AG20443 (cell line): ENCODE measurements at places on chromosomes 16 and 17.

DNA sequence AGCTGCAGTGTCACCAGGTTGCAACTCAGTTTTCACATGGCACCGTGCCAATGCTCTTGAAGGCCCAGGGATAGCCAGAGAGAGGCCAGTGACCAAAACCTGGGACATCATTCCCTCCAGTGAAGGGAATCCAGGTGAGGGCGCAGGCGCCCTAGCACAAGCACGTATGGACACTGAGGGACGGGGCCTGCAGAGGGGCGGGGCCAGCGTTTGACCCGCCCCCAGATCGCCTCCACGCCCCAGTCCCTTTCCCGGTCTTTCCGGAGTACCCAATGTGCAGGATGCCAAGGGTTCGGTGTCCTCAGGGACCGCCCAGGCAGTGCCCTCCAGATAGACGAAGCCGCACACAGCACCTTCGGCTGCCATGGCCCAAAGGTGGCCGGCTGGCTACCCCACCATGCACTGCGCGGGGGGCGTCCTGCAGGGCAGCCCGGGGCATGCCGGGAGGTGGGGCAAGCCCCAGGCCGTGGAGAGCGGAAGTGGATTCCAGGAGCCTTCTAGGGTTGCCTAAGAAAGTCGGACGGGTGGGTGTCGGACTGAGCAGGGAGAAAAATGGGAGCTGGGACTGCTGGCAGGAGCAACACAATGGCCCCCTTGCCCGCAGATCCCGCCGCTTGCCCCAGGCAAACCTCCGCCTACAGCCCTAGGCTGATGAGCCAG is 4.6 kb downstream of the SLC12A4 start:
- DNase-seq, result no peak

- DNase-seq, result no peak
Observed at GRCh38 chr17:77054936-77055335, 85.8 kb upstream of the SEC14L1 start.

DNA sequence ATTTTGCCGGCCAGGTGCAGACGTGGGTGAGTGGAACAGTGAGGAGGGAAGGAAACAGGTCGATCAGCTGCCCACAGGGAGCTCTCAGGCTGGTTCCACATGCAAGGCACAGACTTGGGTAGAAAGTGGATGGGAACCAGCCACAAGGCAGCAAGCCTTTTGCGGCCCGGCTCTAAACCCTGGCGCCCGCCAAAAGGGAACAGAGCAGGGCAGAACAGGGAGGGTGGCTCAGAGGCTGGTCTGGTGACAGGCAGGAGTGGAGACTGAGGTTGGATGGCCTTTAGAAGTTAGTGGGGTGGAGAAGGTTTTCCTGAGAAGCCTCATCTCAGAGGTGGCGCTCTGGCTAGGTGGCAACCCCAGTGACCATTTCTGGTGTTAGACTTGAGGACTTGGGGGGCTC is 10.4 kb downstream of the LLGL2 start:
- DNase-seq, result no peak

- DNase-seq, result no peak
Observed at GRCh38 chr17:49390548-49391324, 23.9 kb downstream of the PHB1 start.

- peak; percentile 87 for DNase-seq
Observed at GRCh38 chr17:7329997-7330637, 982 bp upstream of the NEURL4 start.

- no peak for DNase-seq
Observed at GRCh38 chr16:72024862-72025382, 16.4 kb downstream of the DHODH start.

- DNase-seq, result no peak
Observed at GRCh38 chr17:72677108-72677507, 415.4 kb downstream of the SLC39A11 start.

DNA sequence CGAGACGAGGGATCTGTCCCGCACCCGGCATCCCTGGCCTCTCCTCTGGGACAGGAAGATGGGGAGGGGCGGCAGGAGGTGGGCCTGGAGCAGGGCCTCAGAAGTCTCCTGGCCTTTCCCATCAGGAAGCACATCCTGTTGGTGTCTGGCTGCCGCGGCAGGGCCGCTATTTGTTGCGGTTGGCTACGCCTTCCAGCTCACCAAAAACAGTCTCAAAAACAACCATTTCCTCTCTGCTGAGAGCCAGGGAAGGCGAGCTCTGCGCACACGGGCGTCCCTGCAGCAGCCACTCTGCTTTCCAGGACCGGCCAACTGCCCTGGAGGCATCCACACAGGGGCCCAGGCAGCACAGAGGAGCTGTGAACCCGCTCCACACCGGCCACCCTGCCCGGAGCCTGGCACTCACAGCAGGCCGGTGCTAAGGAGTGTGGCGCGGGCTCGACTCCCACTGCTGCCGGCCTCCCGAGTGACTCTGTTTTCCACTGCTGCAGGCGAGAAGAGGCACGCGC is at the start of gene TMEM204:
Gene TMEM204 (plus strand): TSS at position 224 of the 509 bp plus-strand sequence. CDS start 610 bp downstream, outside the sequence.
- peak; percentile 87 for DNase-seq

GRCh38 chr16:3640632-3641501 is 13.6 kb upstream of the DNASE1 start:
- DNase-seq, result no peak

- no peak for DNase-seq
Observed at GRCh38 chr17:7046127-7046724, 2.3 kb upstream of the SLC16A11 start.

DNA sequence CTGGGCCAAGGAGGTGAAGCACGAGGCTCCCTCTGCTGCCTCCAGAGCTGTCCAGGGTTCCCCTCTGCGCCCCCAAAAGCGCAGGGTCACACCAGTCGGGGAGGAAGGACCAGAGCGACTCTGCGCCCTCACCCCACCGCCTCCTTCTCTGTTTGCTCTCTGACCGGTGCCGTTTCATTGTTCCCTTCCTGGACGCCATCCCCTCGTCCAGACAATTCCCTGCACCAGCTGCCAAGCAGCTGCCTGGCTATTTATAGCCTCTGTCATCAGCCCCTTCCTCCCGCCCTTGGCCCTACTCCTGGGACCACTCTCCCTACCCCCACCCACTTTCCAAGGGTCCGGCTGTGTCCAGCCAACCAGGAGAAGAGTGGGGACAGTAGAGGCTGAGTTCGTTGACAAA is 68.8 kb upstream of the CREBBP start:
- no peak for DNase-seq

DNA sequence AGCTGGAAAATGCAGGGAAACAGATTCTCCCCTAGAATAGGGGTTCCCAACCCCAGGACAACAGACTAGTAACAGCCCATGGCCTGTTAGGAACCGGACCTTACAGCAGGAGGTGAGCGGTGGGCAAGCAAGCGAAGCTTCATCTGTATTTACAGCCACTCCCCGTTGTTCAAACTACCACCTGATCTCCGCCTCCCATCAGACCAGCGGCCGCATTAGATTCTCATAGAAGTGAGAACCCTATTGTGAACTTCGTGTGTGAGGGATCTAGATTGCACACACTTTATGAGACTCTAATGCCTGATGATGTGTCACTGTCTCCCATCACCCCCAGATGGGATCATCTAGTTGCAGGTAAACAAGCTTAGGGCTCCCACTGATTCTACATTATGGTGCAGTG is 3.5 kb downstream of the CD300LB start:
- peak; percentile 3 for DNase-seq

DNA sequence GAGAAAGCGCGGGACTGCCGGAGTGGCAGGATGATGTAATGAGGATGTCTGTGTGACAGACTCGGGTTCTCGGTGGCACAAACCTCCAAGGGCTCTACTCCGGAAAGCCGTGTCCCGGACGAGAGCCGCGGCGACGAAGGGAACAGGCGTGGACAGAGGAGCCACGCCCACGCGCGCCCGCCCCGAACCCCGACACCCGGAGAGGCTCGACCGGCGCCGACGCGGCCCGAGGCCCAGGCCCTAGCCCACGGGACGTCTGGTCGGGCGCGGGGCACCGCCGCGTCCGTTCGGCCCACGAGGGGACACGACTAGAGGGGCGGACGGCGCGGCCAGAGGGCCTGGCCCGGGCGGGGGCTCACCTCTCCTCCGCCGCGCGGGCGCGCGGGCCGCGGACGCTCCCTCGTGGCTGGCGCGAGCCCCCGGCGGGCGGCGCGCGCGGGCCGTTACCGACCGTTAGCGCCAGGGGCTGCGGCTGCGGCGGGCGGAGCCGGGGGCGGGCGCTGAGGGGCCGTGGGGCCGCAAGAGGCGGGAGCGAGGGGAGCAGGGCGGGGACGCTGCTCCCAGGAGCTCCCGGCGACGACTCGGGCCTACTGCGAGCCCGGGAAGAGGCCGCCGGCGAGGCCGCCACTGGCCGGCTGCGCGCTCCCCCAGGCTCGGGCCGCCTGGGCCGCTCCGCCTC is 2.1 kb upstream of the IRX5 start:
- peak; percentile 60 for DNase-seq

DNA sequence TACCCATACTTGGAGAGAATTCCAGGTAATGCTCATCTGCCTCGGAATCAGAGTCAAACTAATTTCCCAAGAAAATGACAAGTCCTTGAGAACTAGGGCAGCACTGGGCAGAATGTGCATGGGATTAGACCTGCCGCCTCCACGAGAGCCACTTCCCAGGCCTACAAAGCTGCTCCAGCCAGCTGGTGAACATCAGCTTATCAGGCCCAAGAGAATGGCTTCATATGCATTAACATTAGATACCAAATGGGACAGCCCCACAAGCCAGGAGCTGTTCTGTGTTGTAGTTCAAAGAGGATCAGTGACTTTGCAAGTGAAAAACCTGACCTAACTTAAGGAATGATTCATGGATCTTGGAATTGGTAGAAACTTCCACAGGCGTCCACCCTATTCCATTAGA is 203.3 kb downstream of the CYLD start:
- no peak for DNase-seq

GRCh38 chr17:2361010-2361760 is 23.9 kb downstream of the SGSM2 start:
- DNase-seq, result no peak

- DNase-seq, result no peak
Observed at GRCh38 chr16:74679983-74680382, 13.3 kb upstream of the RFWD3 start.

- DNase-seq, result peak; percentile 31
Observed at GRCh38 chr16:12097523-12098428, 121.2 kb downstream of the SNX29 start.

- no peak for DNase-seq
Observed at GRCh38 chr17:76586741-76587487, 1.3 kb upstream of the ST6GALNAC2 start.

GRCh38 chr17:55794725-55795482 is 44.1 kb downstream of the PCTP start:
- DNase-seq, result no peak

DNA sequence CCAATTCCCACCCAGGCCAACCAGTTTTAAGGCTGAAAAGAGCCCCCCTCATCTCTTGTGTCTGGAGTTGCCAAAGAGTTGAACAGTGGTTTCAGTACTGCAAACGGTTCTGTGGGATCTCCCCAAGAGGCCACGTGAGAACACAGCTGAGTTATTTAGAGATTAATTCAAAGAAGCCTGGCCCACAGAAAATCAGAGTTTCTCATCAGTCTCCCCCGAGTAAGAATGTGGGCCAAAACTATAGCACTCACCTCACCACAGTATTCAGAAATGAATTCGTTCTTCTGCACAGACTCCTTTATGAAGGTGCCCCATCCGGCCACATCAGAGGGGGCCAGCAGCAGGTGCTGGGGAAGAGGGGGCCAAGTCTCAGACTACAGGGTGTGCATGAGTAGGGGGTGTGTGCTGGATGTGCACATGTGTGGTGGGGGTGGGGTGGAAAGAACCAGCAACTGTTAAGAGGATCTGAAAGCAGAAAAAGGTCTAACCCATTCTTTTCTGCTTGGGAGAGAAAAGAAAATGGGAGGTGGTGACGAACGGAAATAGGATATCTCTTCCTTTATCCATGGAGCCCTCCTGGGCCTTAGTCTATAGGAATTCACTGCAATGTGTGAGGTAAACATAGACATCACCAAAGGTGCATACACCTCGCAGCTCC is 22.6 kb downstream of the CNTNAP1 start:
- DNase-seq, result no peak

DNA sequence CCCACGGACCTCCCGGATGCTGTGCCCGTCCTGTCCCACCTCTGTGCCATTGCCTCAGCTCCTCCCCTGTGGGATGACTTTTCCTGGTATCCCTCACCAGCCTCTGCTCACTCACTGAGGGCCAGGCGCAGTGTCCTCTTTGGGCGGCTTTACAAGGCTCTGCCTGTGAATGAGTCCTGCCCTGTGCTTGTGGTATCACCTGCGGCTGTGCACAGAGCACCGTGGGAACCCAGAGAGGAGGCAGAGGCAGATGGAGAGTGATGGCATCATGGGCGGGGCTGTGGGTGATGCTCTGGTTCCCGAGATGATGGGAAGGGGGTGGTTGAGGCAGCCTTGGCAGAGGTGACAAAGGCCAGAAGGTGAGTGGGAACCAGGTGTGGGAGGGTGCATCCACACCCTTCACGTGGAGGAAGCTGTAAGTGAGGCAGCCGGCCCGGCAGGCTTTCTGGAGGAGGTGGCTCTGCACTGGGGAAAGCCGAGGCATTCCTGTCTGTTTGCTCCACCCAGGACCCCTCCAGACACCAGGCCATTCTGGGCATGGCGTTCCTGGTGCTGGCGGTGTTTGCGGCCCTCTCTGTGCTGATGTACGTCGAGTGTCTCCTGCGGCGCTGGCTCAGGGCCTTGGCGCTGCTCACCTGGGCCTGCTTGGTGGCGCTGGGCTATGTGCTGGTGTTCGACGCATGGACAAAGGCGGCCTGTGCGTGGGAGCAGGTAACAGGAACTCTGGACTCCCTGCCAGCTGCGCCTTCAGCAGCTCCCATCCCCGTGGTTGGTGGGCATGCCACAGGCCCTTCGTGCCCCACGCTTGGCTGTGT is 23.8 kb downstream of the ADCY7 start:
- no peak for DNase-seq

GRCh38 chr16:11990702-11991390 is 14.3 kb downstream of the SNX29 start:
- DNase-seq, result no peak

DNA sequence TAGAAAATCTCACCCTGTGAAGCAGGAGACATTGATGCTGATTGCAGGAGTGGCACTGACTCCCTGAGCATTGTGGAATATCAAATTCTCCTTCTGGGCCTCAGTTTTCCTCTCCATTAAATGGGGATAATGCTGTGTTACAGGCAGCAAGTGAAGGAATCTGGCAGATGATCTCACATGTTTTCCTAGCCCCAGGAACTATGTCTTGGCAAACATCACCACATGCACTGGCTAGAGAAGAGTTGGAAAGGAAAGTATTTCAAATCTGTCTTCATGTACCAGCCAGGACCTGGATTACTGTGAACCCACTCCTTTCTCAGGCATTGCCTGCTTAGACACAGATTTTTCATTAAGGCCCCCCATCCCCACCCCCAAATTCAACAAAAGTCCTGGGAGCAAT is 13.6 kb upstream of the CCL8 start:
- no peak for DNase-seq

DNA sequence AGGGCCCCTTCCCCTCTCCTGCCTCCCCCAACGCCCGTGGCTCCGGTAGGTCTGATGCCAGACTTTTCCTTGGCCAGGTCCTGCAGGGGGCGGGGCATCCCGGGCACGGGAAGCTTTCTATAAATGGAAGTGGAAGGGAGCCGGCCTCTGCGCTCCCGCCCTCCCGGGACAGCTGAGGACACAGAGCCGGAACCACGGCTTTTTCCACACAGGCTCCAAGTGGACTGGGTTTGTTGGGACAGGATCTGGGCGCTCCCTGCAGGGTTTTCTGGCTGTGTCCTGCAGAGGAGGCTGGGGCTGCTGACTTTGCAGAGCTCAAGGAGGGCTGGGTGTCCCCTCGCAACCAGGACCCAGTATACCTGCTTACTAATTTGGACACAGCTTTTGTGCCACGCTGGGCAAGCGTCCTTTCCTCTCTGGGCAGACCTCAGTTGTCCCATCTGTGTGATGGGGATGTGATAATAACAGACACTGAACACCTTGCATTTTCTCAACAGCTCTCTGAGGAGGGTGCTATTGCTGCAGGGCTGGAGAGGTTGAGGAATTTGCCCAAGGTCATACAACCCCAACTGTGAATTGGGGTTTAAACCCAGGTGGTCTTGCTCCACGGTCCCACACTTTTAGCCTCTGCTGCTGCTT is 1.8 kb downstream of the TNS4 start:
- peak; percentile 89 for DNase-seq
